ENCODE measurements at places on chromosomes 4 and X.

DNA sequence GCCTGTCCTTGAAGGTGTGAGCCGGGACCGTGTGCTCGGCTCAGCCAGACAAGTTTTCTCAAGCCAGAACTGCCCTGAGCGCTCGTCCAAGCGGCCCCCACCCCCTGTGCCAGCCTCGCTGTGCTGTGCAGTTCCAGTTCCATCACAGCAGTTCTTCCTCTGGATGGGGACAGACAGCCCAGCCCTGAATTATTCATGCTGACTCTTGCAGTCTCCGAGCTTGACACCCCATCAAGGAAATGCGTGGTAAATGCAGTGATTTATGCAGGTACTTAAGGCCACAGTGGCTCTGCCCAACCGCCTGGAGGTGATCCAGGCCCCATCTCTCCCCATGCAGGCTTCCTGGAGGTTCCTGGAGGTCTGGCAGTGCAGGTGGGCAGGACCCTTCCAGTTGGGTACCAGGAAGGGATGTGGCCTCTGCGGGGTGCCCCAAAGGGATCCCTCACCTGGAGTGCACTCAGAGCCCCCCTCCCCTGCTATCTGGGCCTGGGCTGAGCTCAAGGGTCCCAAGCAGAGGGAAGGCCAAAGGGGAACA is 44.8 kb upstream of the HMX1 start:
- H3K4me3 ChIP-seq: no peak overlapping the region
- H3K27ac ChIP-seq: no peak overlapping the region
- H3K36me3 ChIP-seq: no peaks in the 10 kb centered on the region

DNA sequence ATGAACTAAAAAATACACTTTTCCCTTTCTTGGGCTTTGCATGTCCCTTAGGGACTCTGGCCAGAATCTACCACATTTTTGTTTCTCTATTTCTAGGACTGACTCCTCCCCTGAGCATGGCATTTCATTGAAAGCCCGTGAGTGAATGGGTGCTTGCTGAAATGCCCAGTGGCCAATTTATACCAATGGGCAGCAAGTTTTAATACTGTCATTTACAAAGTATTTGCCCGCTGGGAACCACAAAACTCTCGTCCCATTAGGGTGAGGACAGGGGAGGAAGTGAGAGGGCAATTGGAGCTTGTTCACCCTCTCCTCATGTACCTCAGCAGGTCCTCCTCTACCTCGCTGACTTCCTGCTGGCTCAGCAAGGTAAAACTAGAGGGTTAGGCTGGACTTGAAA is 1.1 kb downstream of the SRPX2 start:
- H3K4me1 ChIP-seq: peaks cover 79% of the 10 kb centered on the region
- peak overlapping the region; percentile 97 for H3K4me3 ChIP-seq
- DNase-seq: peak; percentile 89
- H3K27me3 ChIP-seq: no peaks in the 10 kb centered on the region
- H3K27ac ChIP-seq: peak overlapping the region; percentile 94

DNA sequence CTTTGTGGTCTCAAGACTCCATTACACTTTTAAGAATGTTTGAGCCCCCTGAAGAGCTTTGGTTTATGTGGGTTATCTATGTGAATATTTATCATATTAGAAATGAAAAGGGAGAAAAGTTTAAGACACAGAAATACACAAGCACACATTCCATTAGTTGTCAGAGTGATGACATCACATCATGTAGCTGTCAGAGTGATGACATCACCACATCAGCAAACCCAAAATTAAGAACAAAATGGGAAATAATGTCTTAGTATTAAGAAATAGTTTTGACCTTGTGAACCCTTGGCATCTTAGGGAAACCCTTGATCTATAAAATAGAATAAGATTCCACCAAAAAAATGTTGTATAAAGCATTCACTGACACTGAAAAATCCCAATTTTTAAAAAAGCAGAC is 195.9 kb downstream of the TSPAN5 start:
- no peak overlapping the region for H3K27ac ChIP-seq
- H3K4me3 ChIP-seq: no peak overlapping the region
- no peaks in the 10 kb centered on the region for H3K4me1 ChIP-seq
- H3K27me3 ChIP-seq: no peaks in the 10 kb centered on the region
- DNase-seq: no peak
- no peaks in the 10 kb centered on the region for H3K36me3 ChIP-seq

- no peaks in the 10 kb centered on the region for H3K36me3 ChIP-seq
- DNase-seq: no peak
- H3K4me3 ChIP-seq: no peak overlapping the region
- H3K27me3 ChIP-seq: no peaks in the 10 kb centered on the region
These were observed 30.0 kb upstream of the RASSF6 start for GRCh38 chr4:73650250-73650649.

- H3K27me3 ChIP-seq: no peaks in the 10 kb centered on the region
- H3K4me1 ChIP-seq: no peaks in the 10 kb centered on the region
These were observed 38.3 kb downstream of the SPCS3 start for GRCh38 chr4:176358083-176358469.

DNA sequence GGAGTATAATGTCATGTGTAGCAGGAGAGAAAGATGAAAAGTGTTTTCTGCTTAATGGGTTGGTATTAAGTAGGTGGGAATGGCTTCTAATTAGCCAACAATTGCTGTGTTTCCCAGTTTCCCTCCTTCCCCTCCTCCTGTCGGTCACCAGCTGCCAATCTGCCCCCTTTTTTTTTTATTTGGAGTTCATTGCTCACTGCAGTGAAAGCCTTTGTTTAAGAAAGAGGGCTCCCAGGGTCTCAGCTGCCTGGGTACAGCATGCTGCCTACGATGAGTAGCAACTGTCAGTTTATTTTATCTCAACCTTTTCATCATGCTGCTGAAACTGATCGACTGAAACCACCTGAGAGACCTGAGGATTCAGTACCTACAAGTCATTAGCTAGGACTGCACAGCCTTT is 149.0 kb downstream of the POU4F2 start:
- H3K4me1 ChIP-seq: no peaks in the 10 kb centered on the region
- H3K27me3 ChIP-seq: no peaks in the 10 kb centered on the region
- no peak for DNase-seq
- H3K4me3 ChIP-seq: no peak overlapping the region
- no peak overlapping the region for H3K27ac ChIP-seq

- no peaks in the 10 kb centered on the region for H3K4me1 ChIP-seq
- H3K36me3 ChIP-seq: no peaks in the 10 kb centered on the region
These were observed 83.1 kb downstream of the GRIA3 start for GRCh38 chrX:123267220-123267619.

DNA sequence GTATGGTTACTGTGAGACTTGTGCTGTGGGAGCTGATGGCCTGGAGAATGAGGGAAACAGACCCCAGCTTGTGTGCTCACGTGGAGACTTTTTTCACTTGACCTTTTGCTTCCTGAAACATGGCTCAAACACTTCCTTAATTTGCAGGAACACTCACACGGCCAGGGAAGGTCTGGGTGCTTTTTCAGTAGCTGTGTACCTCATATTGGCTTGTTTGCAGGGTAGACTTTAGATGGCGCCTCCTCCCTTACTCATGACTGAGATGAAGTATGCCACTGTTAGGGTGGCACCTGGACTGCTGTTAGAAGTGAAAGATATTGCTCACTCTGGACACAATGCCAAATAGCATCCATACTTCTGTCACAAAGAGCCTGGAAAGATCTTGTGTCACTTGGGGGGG is 75.7 kb upstream of the WDR1 start:
- H3K4me3 ChIP-seq: no peak overlapping the region
- H3K4me1 ChIP-seq: no peaks in the 10 kb centered on the region
- H3K27ac ChIP-seq: no peak overlapping the region
- H3K36me3 ChIP-seq: no peaks in the 10 kb centered on the region
- no peaks in the 10 kb centered on the region for H3K27me3 ChIP-seq

- no peak for DNase-seq
- H3K27ac ChIP-seq: no peak overlapping the region
- no peaks in the 10 kb centered on the region for H3K27me3 ChIP-seq
These were observed 21.9 kb upstream of the FAM47C start for GRCh38 chrX:36986231-36986630.

GRCh38 chr4:13673167-13673566 is 45.6 kb upstream of the BOD1L1 start:
- no peak overlapping the region for H3K27ac ChIP-seq
- H3K27me3 ChIP-seq: no peaks in the 10 kb centered on the region
- no peak for DNase-seq
- no peaks in the 10 kb centered on the region for H3K4me1 ChIP-seq

Data from PC-9 (cell line).